ENCODE measurements at places on chromosomes 2 and 18. TPM values are rescaled to one million over a fixed set of nuclear protein-coding genes. Genes with fewer than 3 reads are reported as not detected.

DYNAP gene
- total RNA-seq, result not detected

EMX1 gene
- total RNA-seq, result not detected

CCL20 gene
- 24.3 TPM for total RNA-seq

GREB1L gene
- not detected for total RNA-seq

- no peak for DNase-seq
Observed at GRCh38 chr18:7152440-7152839, 34.8 kb upstream of the LAMA1 start.

GRCh38 chr2:239043326-239043725 lies 195.4 kb downstream of the TWIST2 start:
- no peak for DNase-seq

DNA sequence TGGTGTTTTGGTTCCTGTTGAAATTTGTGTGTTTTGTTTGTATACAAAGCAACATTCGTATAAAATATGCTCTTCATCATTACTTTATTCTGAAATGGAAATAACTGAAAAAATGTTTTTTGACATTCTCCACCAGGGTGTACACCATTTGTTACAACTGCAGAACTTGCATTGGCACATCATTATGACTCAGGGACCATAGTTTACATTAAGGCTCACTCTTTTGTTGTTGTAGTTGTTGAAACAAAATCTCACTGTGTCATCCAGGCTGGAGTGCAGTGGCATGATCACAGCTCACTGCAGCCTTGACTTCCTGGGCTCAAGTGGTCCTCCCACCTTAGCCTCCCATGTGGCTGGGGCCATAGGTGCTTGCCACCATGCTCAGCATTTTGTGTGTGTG lies 676.6 kb downstream of the TDRD15 start:
- no peak for DNase-seq

DNA sequence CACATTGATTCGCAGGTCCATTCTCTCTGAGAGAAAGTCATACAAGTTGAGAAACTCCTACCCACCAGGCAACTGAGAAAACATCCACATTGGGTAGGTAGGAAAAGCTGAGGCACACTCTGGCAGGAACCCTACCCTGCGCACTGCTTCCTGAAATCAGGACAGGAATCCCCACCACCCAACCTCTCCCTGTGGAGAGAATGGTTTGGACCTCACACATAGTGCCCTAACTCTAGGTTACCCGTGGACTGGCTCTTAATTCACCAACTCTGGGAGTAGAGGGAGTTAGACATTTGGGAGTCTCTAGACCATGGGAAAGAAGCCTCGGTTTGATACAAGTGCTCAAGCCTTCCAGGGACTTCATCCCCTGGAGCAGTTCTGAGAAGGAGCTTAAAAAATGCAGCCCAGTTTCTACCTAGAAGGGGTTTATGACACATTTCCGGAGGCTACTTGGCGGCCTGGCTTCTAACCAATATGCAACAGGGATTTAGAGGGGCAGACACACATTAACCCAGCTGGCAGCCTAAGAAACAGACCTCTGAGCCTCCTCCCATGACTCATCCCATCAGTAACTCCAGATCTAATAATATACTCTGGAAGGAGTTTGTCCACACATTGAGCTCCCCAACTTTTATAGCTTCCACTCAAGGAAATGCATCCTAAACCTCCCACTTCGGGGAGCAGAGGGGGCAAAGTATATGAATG lies 136.7 kb downstream of the EML6 start:
- no peak for DNase-seq

DNA sequence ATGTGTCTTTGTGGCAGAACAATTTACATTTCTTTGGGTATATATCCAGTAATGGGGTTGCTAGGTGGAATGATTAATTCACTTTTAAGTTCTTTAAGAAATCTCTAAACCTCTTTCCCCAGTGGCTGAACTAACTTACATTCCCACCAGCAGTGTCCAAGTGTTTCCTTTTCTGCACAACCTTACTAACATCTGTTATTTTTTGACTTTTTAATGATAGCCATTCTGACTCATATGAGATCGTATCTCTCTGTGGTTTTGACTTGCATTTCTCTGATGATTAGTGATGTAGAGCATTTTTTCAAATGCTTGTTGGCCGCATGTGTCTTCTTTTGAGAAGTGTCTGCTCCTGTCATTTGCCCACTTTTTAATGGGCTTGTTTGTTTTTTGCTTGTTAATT lies 43.1 kb upstream of the PTH2R start:
- no peak for DNase-seq

DNA sequence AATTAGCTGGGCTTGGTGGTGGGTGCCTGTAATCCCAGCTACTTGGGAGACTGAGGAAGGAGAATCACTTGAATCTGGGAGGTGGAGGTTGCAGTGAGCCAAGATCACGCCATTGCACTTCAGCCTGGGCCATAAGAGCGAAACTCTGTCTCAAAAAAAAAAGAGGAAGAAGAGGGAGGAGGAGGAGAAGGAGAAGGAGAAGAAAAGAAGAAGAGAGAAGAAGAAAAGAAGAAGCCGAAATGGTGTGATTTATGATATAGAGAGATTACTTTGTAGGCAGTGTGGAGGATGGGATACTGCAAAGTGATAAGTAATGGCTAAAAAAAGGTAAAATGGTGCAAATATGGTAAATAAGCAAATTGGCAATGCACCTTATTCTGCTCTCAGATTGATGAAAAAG lies 25.1 kb downstream of the THNSL2 start:
- DNase-seq, result no peak

GRCh38 chr18:42005782-42006181 lies 50.7 kb downstream of the PIK3C3 start:
- no peak for DNase-seq

- DNase-seq, result no peak
Observed at GRCh38 chr2:15720561-15721307, 129.1 kb downstream of the DDX1 start.

DNA sequence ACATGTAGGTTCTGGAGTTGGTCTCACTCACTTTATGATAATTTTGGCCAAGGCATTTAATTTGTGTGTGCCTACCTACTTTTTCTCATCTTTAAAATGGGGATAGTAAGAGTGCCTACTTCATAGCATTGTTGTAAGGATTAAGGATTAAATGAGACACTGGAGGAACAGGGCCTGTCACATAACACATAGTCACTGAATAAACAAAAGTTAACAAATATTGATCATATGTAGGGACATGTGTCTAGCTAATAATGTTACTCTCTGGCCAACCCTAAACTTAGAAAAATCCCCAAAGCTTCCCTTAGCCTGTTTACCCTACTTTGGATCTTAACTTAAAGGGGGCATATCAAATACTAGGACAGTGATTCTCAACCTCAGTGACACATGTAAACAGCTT lies 169.9 kb downstream of the MYO1B start:
- no peak for DNase-seq

DNA sequence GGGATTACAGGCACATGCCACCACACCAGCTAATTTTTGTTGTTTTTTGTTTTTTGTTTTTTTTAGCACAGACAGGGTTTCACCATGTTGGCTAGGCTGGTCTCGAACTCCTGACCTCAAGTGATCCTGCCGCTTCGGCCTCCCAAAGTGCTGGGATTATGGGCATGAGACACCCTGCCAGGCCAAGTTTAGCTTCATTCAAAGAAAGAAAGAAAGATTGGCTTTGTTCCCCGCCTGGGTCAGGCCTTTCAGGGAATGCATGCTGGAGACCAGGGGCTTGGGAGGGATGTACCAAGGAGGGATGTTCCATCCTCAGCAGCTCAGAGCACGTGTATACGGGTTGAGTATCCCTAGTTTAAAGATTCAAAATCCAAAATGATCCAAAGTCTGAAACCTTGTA lies 283.0 kb downstream of the ALPK2 start:
- DNase-seq, result no peak

Data from T-helper 17 cell (primary cell).